Liver (tissue), 10 donors: ENCODE measurements at places on chromosomes 2 and 18.

DNA sequence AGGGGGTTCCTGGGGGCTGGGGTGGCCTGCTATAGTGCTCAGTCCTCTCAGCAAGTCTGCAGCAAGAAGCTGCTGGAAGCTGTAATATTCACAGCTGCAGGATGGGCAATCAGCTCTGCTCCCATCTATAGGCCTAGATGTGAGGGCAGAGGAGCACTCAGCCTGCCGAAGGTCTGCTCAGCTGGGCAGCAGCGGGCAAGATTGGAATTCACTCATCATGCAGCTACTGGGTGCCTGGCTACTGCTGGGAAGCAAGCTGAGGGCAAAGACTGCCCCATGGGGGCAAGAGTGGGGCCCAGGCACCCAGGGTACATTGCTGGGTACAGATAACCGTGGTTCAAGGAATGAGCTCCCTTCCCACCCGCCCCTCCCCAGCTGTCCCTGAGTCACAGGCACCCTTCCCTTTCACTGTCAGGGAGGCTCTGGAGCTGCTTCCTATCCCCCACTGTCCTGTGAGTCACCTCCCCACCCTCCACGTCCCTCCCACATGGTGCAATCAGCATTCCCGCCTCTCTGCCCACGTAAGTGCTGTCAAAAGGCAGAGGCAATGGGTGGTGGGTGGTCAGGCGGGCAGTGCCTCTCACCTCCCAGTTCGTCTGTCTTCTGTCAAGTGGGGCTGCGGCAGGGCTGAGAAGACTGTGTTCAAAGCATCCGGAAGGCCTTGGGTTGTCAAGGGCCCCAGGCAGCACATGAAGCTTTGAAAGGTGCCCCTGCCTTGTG is 169.2 kb downstream of the TRIM43 start:
- DNase-seq: no peak

DNA sequence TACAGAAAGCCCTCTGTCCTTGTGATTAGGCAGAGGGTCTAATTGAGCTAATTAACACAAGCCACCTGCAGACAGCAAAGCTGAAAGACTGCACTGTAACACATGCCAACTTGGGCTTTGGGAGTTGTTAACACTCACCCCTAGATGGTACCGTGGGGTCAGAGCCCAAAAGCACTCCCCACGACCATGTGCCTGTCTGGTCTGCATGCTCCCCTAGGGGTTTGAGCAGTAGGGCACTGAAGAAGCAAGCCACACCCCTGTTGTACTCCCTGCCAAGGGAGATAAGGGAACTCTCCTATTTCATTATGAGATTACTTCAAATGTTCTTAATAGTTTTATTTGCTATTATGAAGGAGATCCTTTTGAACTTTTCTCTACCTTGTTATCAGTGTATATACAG is 560.1 kb upstream of the FSHR start:
- DNase-seq: no peak

DNA sequence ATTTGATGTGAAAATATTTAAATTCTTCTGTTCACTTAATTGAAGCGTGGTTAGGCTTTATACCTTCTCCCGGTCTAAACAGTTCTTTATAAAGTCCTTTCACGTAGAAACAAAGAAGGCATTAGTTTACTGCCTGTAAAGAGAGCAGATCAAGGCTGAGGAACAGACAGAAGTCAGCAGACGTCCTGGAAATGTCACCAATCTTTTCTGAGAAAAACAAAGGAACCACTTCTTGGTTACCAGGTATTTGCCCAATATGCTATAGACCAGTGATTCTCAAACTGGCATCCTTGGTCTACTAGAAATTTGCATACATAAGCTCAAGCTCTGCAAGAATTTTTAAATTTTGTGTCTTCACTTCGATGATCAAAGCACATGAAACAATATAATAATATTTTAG is 89.2 kb upstream of the STK17B start:
- no peak for DNase-seq

GRCh38 chr2:95381212-95382191 is 21.0 kb upstream of the FAHD2A start:
- DNase-seq: no peak

DNA sequence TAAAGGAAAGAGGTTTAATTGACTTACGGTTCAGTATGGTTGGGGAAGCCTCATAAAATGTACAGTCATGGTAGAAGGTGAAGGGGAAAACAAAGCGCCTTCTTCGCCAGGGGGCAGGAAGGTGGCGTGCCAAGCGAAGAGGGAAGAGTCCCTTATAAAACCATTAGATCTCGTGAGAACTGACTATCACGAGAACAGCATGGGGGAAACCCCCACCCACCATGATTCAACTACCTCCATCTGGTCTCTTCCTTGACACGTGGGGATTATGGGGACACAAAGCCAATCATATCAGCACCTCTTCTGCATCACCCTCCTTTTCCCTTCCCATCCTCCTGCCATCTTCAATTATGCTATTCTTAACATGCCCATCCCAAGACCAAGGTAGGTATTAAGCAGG is 29.9 kb upstream of the TANK start:
- no peak for DNase-seq

- no peak for DNase-seq
Measured at GRCh38 chr18:24811950-24812681, 351.7 kb downstream of the HRH4 start.
